Islet precursor cell (in vitro differentiated cells): ENCODE measurements at places on chromosomes 3 and 15.

DNA sequence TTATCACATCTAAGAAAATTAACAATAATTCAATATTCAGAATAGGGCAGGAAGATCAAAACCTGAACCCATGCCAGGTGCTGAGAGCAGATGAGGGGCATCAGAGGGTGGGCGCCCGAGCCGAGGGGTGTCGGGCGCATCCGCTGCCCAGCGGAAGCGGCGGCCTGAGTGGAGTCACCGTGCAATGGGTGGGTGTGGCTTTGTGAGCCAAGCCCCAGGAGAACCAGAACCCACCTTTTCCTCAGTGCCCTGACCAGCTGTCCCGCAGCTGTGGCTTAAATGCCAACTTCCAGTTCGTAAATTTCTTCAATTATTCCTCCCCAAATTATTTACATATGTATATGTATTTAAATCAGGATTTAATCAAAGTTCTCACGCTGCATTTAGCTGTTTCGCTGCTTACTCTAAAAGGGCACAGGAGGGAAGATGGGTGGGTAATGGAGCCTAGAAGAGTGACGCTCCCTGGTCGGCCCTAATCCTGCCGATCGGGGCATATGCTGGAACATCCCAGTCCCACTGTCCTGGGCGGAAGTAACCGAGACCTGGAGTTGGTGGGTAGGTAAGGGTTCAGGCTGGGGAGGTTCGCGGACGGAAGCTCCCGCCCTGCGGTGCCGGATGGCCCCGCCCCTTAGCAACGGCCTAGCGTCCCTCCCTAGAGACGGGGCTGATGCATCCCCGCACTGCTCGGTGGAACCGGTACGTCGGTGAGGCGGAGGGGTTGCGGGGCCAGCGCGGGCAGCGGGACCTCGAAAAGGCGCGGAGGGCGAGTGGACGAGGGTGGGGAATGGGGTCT is 1.3 kb downstream of the DNAH1 start:
- DNase-seq, result peak; percentile 92

DNA sequence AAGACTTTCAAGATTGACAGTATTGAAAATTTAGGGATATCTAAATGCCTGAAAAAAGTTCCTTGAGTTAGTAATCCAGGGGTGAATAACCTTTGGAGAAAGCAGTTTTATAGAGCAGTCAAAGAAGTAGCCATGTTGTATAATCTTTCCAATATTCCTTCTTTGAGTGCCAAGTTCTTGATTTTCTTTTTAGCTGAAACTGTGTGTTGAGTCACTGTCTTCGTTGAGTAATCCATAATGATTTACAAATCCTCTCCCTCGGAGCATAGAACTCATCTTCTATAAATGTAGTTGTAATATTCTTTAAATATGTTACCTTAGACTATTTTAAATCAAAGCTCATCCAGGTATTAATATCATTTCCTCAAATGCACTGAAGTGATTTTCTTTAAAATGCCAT is 135.2 kb downstream of the BBX start:
- no peak for DNase-seq

DNA sequence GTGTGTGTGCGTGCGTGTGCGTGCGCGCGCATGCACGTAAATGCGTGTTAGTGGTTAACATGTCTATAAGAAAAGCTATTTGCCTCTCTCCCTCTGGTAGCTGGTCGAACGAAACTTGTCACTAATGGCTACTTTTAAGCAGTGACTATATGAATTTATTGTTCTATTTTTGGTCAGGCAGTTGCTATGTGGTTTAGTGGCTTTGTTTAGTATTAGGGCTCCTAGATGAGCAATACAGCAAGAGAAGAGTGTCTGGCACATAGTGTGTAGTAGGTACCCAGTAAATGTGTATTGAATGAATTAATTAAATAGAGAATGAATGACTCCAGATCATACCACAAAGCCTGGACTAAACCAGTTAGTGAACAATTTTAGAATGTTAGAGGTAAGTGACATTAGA is 171.6 kb downstream of the PPM1L start:
- no peak for DNase-seq

GRCh38 chr3:188754267-188754666 is 417.5 kb upstream of the TPRG1 start:
- DNase-seq, result no peak

GRCh38 chr15:73997986-73998385 is 3.5 kb downstream of the PML start:
- DNase-seq, result no peak

DNA sequence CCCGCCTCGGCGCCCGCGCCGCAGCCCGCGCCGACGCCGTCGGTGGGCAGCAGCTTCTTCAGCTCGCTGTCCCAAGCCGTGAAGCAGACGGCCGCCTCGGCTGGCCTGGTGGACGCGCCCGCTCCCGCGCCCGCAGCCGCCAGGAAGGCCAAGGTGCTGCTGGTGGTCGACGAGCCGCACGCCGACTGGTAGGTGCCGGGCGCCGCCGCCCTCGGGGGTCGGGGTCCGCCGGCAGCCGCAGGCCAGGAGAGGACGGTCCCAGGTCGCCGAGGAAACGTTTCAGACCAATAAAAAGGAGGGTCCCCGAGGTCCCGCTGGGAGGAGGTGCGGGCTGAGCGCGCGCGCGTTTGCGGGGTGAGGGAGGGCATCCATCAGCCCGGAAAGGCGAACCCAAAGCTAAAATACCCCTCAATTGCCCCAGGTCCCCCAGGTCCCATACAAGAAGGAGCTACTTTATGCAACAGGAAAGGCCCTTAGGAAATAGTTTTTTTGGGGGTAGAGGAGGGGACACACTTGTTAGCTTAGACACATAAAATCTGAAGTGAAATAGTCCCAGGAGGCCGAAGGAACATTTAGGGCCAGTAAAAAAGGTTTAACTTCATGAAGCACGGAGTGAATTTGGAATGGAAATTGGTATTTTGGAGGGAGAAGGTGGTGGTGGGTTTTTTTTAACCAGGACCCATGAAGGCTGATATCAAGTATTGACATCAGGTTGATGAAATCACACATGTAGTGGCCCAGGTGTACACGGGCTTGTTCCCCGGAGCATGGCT is 739 bp downstream of the SYN2 start:
- peak; percentile 76 for DNase-seq

- no peak for DNase-seq
Measured at GRCh38 chr15:39947401-39948197, 13.7 kb downstream of the EIF2AK4 start.

GRCh38 chr15:73108676-73109075 is 56.4 kb downstream of the NEO1 start:
- DNase-seq, result no peak

DNA sequence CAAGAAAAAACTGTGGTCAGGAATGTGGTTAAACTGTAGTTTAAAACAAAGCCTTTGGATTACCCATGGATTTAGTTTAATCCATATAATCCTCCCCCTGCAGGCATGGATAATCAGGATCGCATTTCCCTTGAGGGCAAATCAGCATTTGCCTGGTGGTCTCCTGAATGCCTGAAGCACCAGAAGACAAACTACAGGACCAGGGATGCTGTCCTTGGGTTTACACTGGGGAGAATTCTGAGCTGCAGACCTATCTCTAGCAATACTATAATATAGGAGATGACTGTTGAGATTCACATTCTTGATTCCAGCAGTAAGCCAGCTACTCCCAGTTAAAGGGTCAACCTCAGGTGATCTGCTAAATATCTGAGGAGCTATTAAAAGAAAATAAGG is 10.6 kb downstream of the PIK3CB start:
- peak; percentile 62 for DNase-seq

- DNase-seq, result peak; percentile 55
Measured at GRCh38 chr3:47012342-47013230, 33.1 kb downstream of the NBEAL2 start.

- DNase-seq, result no peak
Measured at GRCh38 chr15:27054426-27054825, 83.4 kb downstream of the GABRG3 start.

DNA sequence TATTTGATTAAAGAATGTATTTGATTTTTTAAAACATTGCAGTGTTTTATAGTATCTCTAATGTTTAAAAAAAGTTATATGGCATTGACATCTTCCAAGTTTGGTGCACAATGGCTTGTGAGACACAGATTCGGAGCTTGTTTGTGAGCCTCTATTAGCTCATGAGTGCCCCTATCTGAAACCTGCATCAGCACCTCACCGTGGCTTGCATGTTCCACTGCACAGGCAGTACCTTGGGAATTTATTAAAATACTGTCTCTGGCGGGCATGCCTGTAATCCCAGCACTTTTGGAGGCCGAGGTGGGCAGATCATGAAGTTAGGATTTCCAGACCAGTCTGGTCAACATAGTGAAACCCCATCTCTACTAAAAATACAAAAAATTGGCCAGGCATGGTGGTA is 6.8 kb upstream of the RTP2 start:
- DNase-seq, result no peak

GRCh38 chr3:5255404-5256344 is 68.2 kb downstream of the EDEM1 start:
- no peak for DNase-seq

GRCh38 chr3:106877627-106878026 is 499.6 kb upstream of the CCDC54 start:
- DNase-seq, result no peak

DNA sequence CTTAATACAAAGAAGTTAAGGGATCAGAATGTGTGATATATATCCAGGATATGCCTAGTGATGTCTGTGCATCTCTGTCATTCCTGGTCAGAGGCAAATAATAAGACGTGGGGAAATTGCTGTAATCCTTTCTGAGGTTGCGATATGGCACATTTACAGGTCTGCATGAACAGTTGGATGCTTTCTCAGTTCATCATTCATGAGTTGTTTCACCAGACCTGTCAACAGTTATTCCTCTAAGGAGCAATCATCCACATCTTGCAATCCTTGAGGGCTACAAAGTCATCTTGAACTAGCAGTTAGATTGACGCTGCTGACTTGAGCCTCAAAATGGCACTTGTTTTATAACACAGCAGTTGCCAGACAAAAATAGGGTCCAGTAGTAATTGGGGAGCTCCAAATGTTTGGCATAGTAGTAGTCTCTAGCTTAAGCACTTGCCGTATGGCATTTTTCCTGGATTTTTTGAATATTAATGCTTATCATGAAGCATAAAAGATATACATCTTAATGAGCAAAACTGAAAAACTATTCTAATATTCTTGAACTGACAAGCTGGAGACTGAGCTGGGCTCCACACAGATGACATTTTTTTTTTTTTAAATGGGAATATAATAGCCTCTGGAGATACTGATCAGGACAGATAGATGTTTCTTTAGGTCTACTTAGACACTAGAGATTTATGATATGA is 761.7 kb downstream of the VGLL3 start:
- DNase-seq, result no peak

DNA sequence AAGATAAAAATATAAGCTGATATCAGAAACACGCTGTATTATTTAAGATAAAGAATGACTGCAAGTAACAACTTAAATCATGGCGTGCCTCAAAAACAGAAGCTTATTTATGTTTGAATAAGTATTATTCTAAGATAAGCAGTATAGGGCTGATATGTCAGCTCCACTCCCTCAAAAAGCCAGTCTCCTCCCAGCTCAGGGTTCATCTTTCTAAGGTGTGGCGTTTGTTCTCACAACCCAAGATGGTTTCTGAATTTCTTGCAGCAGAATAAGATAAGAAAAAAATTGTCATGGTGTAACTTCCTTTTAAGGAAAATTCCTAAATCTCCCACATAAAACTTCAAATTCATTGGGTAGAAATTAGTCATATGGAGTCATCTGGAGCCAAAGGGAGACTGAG is 166.1 kb upstream of the POU1F1 start:
- DNase-seq, result no peak

GRCh38 chr3:130470126-130470525 is 46.9 kb upstream of the COL6A6 start:
- peak; percentile 82 for DNase-seq

DNA sequence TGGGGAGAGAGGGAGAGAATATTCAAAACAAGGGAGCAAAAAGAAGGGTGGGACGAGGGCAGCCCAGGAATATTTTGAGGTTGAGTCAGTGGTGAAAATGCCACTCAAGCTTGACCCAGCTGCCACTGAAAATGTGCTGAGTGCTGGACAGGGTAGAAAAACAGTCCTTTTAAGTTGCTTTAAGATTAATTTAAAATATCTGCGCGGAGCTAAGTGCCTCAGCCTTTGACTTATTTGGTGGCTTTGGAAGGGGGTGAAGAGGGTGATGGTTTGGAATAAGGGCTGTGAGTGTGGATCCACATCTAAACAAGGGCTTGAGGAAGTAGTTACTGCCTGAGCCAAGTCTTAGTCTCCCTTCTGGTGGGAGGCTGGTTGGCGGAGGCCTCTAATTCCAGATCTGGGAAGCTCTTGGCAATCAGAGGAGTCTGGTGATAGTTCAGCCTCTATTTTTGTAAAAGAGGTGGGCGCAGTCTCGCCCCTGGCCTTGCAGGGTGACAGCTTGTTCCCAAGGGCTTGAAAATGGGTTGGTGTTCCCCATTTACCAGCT is 280.8 kb upstream of the ROPN1 start:
- peak; percentile 59 for DNase-seq

DNA sequence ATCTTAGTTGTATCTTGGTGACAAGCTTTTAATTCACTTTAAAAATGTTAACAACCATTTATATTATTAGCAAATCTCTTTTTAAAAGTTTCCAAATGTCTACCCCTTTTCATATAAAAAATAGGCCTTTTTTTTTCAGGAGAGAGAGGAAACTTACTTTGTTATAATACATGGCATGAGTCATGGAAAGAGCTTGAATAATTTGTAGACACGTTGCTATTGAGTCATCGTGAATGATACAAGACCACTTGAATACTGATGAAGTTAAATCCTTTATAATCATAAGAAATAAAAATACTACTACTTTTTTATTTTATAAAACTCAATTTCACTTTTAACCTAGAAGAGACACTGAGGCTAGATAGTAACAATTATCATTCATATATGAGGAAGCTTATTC is 70.3 kb upstream of the BBX start:
- DNase-seq, result no peak

DNA sequence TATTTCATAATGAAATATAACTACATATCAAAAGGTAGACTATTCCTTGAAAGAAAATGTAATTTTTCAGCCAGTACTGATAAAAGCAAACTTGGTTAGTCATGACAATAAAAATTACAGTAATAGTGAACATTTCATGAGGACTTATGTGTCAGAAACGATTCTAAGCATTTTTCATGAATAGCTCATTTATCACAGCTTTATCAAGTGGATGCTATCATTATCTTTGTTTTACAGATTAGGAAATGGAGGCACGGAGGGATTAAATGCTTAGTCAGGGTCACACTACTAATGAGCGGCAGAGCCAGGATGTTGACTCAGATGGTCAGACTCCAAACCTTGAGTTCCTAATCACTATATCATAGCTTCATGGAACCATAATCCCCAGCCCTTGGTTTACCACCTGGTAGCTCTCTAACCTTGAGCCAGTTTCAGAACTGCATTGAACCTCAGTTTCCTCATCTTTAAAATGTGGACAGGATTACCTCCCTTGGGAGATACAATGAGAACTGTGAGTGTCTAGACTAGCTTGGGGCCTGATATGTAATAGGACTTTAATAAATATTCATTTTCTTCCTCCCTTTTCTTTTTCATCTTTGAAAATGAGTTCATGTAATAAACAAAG is 85.4 kb downstream of the TNIK start:
- DNase-seq, result no peak
